ENCODE measurements at places on chromosomes 12 and 14. TPM values are rescaled to one million over a fixed set of nuclear protein-coding genes. Genes with fewer than 3 reads are reported as not detected.

DNA sequence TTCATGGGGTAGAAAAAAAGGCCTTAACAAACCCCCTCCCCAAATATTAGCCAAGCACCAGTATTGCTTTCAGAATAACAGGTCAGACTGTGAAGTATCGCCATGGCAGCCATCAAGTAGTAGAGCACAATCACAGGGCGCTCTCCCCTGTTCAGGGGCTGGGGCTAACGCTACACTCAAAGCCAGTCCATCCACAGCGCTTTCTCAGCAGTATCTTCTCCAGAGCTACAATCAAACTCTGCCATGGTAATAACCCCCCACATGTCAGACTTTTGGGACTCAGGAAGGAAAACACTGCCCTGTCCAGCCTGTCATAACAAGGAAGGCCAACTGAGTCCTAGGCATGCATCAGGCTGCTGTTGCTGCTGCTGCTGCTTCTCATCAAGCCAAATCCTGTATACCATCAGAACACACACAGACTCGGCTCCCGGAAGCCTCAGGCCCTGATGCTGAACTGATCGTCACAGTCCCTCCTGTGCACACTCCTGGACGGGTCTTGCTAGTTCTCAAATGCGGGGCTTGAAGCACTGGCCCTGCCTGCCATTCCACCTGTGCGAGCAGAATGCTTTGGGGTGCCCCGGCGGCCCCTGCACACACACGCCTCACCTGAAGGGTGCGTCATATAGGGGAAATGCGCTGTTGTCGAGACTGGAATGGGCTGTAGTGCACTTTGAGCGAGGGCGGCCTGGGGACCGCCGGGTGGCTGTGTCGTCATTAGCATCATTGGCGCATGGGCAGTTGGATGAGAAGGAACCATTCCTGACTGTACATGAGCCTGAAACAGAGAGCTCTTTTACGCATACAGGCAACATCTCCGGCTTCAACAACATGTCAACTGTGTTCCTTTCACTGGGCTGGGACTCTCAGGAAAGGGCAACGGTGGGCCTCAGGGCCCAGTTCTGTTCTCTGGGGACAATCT is 47.6 kb downstream of the SH2B3 start:
- DNase-seq, result no peak

DNA sequence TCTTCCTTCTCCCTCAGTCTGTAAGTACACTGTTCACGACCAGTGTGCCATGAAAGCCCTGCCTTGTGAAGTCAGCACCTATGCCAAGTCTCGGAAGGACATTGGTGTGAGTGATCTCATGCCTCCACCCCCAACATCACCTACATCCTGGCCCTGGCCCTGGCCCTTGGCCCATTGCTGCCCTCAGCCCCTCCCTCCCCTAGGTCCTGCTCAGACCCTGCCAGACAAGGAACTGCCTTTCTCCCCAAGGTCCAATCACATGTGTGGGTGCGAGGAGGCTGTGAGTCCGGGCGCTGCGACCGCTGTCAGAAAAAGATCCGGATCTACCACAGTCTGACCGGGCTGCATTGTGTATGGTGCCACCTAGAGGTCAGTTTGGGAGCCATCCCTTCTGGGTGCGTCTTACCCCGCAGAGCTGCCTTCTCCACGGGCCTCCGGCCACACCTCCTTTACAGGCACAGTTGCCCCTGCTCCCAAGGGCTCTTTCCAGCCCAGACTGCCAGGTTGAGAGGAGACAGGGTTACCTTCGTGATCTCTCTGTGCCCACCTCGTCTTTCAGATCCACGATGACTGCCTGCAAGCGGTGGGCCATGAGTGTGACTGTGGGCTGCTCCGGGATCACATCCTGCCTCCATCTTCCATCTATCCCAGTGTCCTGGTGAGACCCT is 9.2 kb downstream of the DGKA start:
- DNase-seq, result peak; percentile 89

GRCh38 chr12:106994579-106995220 is 7.8 kb upstream of the MTERF2 start:
- no peak for DNase-seq

GRCh38 chr12:15592934-15593333 is 196.3 kb downstream of the EPS8 start:
- DNase-seq, result peak; percentile 31

- no peak for DNase-seq
Observed at GRCh38 chr14:104249089-104249488, 110.7 kb downstream of the KIF26A start.

- DNase-seq, result peak; percentile 53
Observed at GRCh38 chr14:87934185-87934584, 58.8 kb downstream of the GALC start.

Gene CCDC38
- total RNA-seq, result 0.16 TPM

Gene NUAK1
- total RNA-seq, result 0.63 TPM

All from SK-MEL-5 (cell line).